ENCODE measurements at places on chromosomes 11 and 22.

- DNase-seq: no peak
These were observed 11.5 kb downstream of the MS4A15 start for GRCh38 chr11:60768202-60768601.

DNA sequence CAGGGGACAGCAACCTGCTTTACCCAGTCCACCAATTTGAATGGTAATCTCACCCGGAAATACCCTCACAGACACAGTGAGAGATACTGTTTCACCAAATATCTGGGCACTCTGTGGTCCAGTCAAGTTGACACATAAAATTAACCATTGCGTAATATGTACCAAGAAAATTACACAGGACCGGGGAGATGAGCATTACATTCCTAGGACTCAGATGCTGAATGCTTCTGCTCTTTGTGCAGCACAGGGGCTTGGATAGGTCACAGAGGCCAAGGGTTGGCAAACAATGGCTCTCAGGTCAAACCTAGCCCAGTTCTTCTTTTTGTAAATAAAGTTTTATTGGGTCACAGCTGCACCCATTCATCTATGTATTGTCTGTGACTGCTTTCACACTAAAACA lies 557.2 kb downstream of the MN1 start:
- no peak for DNase-seq

GRCh38 chr11:20050551-20051333 lies 109.5 kb downstream of the DBX1 start:
- DNase-seq: no peak

DNA sequence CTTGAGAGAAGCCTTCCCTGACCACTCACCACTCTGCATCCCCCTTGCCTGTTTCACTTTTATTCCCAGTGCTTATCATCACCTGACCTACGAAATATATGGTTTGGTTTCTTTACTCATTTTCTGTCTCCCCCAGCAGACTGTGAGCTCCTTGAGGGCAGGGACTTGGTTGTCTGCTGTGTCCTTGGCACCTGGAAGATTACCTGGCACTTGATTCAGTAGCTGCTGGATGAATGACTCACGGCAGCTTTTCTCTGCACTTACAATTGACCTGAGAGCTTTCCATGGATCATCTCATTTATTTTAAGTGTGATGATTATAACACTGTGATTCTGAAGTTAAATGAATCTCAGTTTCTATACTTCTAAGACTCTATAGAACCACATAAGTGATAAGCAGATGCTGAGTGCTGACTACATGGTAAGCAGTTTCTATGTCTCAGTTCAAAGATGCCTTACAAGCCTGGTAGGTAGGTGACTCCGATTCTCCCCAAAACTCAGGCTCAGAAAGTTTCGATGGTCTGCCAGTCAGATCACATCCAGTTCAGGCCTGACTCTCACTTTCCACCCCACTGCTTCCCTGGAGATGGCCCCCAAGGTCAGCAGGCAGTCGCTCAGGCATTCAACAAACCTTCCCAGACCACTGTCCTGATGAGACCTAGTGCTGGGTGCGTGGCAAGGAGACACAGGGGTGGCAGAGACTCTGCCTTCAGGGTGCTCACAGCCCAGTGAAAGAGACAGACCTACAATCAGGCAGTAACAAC lies 11.6 kb downstream of the IL2RB start:
- no peak for DNase-seq

- DNase-seq: no peak
These were observed 98.5 kb upstream of the RRM1 start for GRCh38 chr11:3995949-3996554.

GRCh38 chr22:45965563-45965962 lies 11.4 kb downstream of the WNT7B start:
- no peak for DNase-seq

DNA sequence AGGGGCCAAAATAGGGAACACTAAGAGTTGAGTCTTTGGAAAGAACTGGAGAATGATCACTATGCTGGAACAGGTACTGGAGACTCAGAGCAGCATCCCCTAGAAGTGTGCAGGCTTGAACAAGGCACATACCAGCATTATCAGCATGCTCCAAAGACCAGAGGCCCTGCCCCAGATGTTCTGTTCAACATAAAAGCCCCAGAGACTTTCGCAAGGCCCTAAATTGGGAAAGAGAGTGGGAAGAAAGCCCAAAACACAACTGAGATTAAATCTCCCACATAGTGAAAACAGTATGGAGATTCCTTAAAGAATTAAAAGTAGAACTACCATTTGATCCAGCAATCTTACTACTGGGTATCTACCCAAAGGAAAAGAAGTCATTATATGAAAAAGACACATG lies 9.4 kb downstream of the CNGA4 start:
- DNase-seq: no peak

DNA sequence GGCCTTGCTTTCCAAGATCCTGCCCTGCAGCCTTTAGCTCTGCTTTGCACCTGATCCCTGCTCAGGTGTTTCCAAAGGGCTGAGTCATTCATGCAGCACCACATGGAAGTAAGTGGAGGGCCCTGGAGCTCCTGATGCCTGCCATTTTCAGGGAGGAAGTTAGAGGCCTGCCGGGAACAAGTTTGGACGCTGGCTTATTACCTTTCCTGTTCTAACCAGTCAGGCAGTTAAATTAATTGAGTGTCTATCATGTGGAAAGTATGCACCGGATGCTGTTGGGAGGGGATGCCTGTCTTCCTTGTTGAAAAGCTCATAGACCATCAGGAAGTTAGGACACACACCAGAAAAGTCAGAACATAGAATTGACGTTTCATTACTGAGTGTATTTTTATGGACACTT lies 73.7 kb upstream of the PLET1 start:
- DNase-seq: no peak

GRCh38 chr11:3052109-3052479 lies 5.1 kb downstream of the CARS1 start:
- no peak for DNase-seq

- DNase-seq: no peak
These were observed 8.5 kb upstream of the DGCR8 start for GRCh38 chr22:20071524-20071972.

All from CMK (cell line).